Liver (tissue), 10 donors: ENCODE measurements at places on chromosomes 6 and 20. TPM values are rescaled to one million over a fixed set of nuclear protein-coding genes. Genes with fewer than 3 reads are reported as not detected.

Gene PSMA7
- polyA plus RNA-seq, result 342 TPM

DNA sequence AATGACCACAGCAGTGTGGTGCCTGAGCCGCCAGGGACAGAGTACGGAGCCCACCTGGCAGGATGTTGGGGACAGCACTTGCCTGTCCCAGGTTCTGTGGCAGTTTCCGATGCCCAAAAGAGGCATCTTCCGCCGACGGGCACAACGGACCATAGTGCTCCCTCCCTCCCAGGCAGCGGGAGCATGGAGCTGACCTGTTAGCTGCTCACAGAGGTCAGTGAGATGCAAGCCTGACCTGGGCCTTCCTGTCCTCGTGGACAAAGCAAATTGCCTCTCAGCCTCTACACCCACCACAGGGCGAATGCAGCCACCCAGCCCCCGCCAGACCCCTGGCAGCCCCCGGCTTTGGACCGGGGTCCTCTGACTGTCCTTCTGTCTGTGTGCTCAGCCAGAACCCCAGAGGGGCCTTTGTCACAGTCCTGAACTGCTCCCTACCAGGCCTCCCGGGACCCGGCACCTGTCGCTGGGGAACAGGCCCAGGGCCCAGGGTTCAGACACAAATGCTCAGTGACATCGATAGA lies 16.2 kb upstream of the FRMD1 start:
- H3K27me3 ChIP-seq, result no peaks in the 10 kb centered on the region
- DNase-seq, result no peak
- no peaks in the 10 kb centered on the region for H3K36me3 ChIP-seq

DNA sequence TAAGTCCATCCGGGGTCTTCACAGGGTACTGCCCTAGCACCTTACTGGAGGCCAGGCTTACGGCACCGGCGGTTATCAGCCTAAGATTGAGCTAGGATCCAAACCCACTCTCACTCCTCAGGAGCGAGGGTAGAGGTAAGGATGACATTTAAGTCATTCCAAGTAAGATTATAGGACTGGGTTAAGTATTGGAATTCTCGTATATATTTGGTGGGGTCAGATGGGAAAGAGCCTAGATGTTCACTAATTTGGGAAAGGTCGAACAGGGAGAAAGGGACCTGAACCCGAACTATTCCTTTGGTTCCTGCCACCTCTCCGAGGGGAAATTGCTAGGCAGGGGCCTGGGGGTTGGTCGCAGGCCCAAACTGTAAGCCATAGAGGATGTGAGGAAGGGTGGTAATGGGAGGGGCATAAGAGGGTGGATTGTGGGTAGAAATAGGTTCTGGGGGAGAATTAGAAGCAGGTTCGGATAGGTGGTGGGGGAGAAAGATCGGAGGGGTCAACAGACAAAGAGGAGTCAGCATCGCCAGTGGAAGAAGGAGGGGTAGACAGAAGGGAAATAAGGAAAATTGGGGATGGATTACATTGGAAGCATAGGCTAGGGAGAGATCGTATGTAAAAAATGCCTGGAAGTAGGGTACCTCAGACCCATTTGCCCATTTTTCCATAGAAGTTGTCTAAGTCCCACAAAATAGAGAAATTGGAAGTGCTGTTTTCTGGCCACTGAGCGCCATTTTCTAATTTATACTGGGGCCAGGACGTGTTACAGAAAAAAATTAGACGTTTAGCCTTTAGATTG lies 747.1 kb upstream of the ADGRB3 start:
- no peaks in the 10 kb centered on the region for H3K36me3 ChIP-seq
- H3K27me3 ChIP-seq, result no peaks in the 10 kb centered on the region
- H3K4me3 ChIP-seq, result no peak overlapping the region
- DNase-seq, result no peak
- H3K27ac ChIP-seq, result no peak overlapping the region

Gene RSPO4
- not detected for polyA plus RNA-seq

Gene DEFB124
- not detected for polyA plus RNA-seq

Gene MUCL3
- polyA plus RNA-seq, result not detected
